ENCODE measurements at places on chromosomes 5 and 9. TPM values are rescaled to one million over a fixed set of nuclear protein-coding genes. Genes with fewer than 3 reads are reported as not detected.

AK3 gene
- 47.4 TPM for total RNA-seq

PGM5 gene
- total RNA-seq, result 13.5 TPM

TLR4 gene
- total RNA-seq, result 16.8 TPM

SAP30L gene
- 21.5 TPM for total RNA-seq

SLIT3 gene
- 52.5 TPM for total RNA-seq

IFNA2 gene
- not detected for total RNA-seq

MEGF10 gene
- total RNA-seq, result not detected

PHYHD1 gene
- 13.1 TPM for total RNA-seq

- no peak for DNase-seq
Observed at GRCh38 chr5:14998491-14998890, 126.9 kb upstream of the ANKH start.

GRCh38 chr9:14301583-14302021 is 12.3 kb downstream of the NFIB start:
- DNase-seq, result no peak

DNA sequence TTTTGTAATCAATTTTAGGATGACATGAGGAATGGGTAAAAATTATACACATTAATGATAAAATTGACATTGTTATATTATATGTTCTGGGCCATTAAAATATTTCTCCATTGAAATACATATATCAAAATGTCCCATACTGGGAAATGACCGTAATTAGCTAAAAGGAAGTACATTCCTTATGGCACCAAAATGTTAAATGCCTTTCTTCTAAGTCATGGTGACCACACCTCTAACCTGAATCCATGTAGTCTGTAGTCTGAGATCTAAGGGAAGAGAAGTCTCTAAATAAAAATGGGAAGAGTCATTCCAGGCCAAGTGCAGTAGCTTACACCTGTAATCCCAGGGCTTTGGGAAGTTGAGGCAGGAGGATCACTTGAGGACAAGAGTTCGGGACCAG is 10.0 kb upstream of the GDA start:
- DNase-seq, result no peak

DNA sequence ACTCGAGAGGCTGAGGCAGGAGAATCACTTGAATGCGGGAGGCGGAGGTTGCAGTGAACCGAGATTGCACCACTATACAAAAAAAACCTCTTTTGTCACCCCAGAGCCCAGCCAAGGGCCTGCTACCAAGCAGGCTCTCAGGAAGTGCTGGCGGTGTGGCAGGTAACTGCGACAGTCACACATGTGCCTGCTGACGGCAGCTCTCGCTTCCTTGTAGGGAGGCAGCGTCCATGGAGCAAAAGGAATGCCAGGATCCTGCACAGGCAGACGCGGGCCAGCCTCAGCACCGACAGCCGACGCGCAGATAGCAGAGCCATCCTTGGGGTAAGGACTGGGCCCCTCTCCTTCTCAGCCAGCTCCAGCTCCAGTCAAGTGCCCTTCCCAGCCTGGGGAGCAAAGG is 3.9 kb downstream of the LRRC8A start:
- no peak for DNase-seq

GRCh38 chr9:26142201-26142600 is 464.0 kb upstream of the TUSC1 start:
- DNase-seq, result no peak

- DNase-seq, result peak; percentile 87
Observed at GRCh38 chr9:686321-686813, 155.1 kb upstream of the DMRT1 start.

- DNase-seq, result no peak
Observed at GRCh38 chr9:3887221-3887653, 361.4 kb upstream of the RFX3 start.

DNA sequence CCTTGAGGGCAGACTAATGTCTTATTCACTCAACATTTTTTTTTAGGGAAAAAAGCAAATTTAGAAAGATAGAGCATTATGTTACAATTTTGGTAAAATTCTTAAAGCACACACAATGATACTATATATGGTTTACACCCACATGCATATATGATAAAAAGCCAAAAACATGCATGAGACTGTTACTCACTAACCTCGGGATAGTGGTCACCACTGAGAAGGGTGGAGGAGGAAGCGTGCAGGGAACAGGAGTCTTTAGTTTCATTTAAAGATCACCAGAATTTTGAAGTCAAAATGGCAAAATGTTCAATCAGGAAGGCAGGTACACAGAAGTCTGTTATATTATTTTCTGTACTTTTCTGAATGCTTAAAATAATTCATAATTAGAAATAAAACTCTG is 9.2 kb downstream of the ARL15 start:
- DNase-seq, result no peak

DNA sequence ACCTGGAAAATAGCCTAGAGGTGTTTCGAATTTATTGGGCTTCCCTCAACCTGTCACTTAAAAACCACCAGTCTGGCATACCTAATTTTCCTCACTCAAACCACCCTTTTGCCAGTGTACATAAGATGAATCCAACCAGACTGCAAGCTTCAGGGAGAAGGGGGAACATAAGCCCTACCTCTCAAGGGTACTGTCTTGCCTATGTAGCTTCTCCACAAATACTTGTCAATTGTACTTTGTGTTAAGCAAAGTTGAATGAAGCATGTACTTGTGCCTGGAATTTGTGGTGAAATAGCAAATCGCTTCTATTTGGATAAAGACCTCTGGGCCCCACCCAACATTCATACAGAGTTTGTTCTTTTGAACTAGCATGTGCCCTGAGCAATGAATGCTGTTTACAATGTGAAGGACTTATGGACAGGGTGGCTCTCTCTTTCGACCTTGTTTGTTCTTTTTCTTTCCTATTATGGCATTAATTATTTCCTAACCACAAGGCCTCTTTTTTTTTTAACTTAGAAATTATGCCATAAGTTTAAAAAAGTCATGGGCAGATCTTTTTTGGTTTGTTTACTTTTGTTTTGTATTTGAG is 580.2 kb downstream of the EBF1 start:
- peak; percentile 19 for DNase-seq

- DNase-seq, result peak; percentile 43
Observed at GRCh38 chr9:82456642-82457041, 468.1 kb downstream of the SPATA31D1 start.

DNA sequence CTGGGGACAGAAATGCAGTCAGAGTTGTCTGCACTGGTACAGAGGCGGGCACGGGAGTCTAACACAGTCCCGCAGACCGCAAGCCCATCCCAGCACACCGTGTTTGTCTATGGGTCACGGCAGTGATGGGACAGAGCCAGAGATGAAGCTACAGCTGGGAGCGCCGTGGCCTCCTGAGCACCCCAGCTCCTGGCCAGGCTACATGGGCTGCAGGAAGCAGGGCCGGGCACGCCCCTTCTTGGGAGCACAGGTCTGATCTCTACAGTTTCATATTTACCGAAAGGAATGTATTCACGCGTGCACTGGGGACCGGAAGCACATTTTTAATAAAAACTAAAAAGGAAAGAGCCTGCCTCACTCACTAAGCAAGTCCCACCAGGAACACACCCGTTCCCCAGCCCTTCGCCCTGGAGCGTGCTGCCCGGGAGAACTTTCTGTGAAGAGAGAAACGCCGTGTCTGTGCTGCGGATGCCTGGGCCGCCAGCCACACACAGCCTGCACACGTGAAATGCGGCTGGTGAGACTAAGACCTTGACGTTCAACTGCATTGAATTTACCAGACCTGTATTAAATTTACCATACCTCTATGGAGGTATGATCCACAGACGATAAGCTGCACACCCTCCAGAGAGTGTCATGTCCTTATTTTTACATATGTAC is 81.1 kb downstream of the VAV2 start:
- no peak for DNase-seq

GRCh38 chr9:109775516-109775915 is 4.5 kb upstream of the PALM2AKAP2 start:
- peak; percentile 43 for DNase-seq

DNA sequence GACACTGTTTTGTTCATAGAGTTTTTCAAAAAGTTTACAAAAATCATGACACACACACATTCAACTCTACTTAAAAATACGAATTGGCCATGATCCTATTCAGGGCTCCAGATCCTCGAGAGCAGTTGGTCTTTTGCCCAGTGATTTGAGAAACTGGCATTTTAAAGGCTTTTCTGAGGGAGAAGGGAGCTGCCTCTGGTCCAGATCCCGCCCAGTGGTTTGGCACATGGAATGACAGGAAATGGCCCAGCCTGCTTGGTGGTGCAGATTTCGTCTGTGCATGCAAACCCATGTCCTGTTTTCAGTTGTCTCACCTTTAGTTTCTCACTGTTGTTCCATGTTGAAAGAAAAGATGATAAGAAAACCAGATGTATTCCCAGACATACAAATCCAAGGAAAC is 3.6 kb downstream of the CAMK4 start:
- DNase-seq, result peak; percentile 85

DNA sequence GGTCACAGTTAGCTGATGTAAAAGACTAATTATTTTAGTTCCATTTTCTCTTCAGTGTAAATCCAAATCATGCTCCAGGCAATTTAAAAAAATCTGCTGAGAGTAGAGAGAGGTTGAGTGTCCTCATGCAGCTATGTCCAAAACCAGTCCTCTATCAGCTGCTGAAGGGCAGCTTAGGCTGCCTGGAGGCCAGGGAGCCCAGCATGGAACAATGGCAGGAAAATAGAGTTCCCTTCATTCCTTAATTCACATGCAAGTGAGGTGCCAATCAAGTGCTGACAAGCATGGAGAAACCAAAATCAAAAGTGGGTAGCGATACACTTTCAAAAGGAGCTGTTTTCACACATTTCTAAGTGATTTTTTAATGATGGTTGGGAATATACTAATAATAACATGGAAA is 78.3 kb upstream of the POU5F2 start:
- no peak for DNase-seq

DNA sequence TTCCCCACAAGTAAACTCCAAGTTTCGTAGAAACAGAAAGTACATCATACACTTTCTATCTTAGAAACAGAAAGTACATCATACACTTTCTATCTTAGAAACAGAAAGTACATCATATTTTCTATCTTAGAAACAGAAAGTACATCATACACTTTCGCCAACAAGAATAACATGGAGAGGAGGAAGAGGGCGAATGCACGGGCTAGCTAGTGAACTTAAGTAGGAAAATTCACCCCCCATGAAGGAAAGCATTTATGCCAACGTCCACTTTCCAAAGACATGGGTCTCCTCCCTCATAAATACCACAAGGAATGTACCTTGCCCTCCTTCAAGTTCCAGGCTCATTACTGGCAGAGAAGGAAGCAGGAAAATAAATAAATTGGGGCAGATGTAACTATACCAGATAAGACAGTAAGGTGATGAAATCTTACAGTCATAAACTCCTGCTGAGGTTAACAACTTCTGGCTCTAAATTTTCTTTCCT is 64.7 kb downstream of the FRMD3 start:
- DNase-seq, result peak; percentile 34

- DNase-seq, result peak; percentile 18
Observed at GRCh38 chr9:117744856-117745389, 40.7 kb downstream of the TLR4 start.

- DNase-seq, result peak; percentile 94
Observed at GRCh38 chr5:43432486-43433375, 20.5 kb upstream of the CCL28 start.

Data from fibroblast of the aortic adventitia (primary cell).